ENCODE measurements at places on chromosomes 16 and 17.

- peak; percentile 47 for DNase-seq
These were observed 49.7 kb downstream of the TOX3 start for GRCh38 chr16:52497067-52497816.

DNA sequence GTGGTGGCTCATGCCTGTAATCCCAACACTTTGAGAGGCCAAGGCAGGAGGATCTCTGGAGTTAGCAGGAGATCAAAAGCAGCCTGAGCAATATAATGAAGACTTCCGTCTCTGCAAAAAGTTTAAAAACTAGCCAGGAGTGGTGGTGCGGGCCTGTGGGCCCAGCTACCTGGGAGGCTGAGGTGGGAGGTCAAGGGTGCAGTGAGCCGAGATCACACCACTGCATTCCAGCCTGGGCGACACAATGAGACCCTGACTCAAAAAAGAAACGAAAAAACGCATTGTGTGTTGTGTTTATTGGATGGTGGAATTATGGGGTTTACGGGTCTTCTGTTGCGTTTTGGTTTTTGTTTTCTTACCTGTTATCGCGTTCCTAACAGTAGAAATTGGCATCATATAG is 863 bp upstream of the DDX19A start:
- no peak for DNase-seq

DNA sequence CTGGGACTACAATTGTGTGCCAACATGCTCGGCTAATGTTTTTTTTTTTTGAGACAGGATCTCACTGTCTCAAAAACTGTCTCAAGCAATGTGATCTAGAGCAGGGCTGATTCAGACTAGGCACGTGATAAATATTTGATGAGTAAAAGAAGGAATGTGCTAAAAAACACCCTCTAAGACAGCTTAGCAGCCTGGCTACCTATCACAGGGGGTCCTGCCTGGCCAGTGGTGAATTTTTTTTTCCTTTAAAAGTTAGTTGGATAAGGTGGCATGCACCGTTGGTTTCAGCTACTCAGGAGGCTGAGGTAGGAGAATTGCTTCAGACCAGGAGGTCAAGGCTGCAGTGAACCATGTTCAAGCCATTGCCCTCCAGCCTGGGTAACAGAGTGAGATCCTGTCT is 14.8 kb upstream of the GPATCH8 start:
- DNase-seq = no peak

DNA sequence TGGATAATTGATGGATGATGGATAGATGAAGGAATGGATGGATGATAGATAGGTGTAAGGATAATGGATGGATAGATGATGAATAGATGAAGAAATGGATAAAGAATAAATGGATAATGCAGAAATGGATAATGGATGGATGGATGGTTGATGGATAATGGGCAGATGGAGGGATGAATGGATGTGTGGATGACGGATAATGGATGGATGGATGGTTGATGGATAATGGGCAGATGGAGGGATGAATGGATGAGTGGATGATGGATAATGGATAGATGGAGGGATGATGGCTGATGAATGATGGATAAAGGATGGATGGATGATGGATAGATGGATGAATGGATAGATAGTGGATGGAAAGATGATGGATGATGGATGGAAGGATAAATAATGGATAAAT is 239.2 kb downstream of the KATNIP start:
- DNase-seq = no peak

- no peak for DNase-seq
These were observed 13.3 kb downstream of the MIS12 start for GRCh38 chr17:5499476-5500231.

- no peak for DNase-seq
These were observed 110.3 kb downstream of the SNX29 start for GRCh38 chr16:12086822-12087221.

DNA sequence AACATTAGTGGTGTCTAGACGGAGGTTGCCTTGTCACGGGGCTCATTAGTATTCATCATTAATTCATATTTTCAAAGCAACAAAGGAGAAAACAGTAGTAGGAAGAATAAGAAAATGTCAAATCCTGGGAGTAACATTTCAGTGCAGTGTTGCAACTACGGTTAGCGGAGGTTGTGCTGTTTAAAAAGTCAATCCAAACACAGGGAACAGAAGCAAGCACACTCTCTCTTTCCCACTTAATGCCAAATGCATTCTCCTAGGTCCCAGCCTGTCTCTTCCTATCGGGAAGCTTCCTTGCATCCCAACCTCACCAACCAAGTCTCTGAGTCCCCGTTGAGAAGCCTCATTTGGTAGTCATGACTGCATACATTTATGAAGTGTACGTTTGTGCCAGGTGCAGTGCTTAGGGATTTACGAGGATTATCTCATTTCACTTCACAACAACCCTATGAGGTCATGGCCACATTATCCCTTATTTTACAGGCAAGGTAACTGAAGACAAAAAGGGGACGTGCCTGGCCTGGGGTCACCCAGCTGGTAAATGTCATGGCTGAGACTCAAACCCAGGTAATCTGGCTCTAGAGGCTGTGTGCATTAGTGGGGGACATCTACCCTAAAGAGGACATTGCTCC is 283.6 kb upstream of the SALL1 start:
- DNase-seq = no peak

DNA sequence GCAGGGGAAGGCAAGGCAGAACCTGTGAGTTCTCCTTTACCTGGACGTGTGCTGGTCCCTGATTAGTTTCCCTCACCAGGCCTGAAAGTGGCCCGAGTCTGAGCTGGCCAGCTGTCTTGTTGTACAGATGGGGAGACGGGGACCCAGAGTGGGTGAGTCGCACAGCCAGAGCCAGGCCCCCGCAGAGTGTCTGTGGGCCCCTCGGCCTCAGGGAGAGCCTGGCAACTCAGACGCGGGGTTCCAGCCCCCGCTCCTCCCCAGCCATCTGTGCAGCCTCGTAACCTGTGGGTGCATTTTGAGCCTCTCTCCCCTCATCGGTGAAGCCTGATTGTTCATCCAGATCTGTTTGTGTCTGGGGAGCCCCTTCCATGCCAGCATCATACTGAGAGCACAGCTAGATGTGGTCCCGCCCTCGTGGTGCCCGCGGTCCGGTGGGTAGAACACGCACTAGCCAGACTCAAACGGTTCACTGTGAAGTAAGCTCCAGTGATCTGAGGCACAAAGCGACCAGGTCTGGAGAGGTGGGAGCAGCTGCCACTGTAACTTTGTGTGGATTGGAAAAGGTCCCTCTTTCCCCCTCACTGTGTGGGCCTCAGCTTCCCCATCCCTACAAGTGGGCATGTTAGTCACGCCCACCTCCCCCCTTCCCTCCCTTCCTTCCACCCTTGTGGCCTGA is 6.0 kb upstream of the NDRG4 start:
- DNase-seq = no peak

DNA sequence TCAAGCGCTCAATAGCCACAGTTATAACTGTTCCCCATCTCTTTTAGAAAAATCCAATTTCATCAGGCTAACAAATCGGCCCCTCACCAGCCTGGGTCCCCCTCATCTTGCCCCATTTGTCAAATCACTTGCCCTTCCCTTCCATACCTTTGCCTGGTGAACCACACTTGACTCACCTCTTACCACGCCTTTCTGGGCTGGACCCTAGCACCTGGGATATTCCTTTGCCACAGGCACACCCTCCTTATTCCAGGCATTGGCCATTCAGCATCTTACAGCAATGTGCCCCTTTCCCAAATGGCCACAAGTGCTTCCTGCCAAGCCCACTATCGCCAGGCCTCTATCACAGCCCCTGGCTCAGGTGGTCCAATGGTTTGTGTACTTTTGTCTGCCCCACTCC is 14.9 kb downstream of the CMTM4 start:
- DNase-seq = no peak

DNA sequence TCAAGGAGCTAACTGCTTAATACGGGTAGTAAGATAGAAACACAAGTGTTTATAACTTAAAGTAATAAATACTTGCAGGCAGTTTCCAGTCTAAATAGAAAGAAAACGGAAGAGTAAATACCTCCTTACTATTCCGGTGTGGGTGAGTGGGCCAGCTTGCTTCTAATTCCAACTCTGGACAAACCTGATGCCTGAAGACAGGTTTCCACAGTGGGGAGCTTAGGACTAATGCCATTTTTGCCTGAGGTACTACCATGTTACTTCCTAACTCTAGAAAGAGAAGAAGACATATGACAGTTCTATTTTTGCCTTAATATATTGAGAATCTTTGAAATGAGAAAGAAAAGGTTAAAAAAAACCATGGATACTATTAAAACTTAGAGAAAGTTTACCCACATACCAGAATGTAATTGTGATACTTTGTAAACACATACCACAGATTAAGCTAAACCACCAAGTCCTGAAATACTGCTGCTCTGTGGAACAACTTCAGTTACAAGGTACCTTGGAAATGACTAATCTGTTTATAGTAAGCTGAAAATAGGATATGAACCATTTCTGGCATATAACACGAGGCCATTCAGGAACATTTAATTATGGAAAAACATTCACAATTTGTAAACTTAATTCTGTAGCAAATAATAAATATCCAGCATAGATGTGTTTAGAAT is 70.2 kb downstream of the ZZEF1 start:
- no peak for DNase-seq

- DNase-seq = no peak
These were observed 159 bp downstream of the USP36 start for GRCh38 chr17:78840530-78840779.

GRCh38 chr16:84817206-84817605 is 2.6 kb upstream of the CRISPLD2 start:
- no peak for DNase-seq

GRCh38 chr16:68235108-68235886 is 630 bp downstream of the ESRP2 start:
- DNase-seq = no peak

GRCh38 chr17:29255926-29256522 is 9.4 kb downstream of the CRYBA1 start:
- DNase-seq = no peak

DNA sequence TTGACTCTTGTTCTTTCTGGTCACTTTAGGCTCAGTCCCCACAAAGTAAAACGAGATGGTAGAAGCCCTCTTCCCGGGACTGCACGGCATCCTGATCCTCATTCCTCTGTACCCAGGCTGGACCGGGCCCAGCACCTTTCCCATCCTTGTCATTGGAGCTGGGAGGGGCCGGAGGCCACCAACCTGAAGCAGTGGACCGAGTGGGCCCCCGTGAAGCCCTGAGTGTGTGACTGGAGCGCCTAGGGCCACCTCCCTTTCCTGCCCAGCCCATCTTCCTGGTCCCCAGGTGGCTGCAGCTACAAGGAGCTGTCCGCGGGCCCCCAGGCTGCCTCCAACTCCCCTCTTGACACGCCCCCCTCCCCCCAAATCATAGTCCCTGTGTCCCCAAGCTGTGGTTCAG is 17.1 kb upstream of the CD300A start:
- DNase-seq = no peak

- no peak for DNase-seq
These were observed 246.9 kb upstream of the GSE1 start for GRCh38 chr16:85366031-85366763.

GRCh38 chr16:50247906-50248608 is 18.3 kb upstream of the ADCY7 start:
- no peak for DNase-seq

DNA sequence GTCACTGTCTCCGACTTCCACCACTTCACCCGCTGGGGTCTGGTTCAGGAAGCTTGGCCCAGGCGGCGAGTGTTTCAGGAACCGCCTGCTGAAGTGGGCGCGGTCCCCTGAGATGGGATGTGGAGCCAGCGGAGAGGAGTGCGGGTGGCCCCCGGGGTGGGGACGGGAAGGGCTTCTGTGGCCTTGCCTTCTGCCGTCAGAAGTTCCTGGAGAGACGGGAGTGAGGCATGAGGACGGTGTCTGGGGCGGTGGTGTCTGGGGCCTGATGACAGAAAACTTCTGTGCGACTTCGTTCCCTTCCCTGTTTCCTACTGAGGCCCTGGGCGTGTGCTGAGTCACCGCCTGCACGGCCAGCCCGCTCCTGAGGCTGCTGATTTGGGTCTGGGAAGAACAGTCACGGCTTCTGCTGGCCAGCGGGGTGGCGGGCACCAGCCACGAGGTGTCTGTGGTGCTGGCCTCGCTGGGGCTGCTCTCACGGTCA is 12.3 kb upstream of the NLRC3 start:
- DNase-seq = no peak

- DNase-seq = no peak
These were observed 48.7 kb upstream of the GINS3 start for GRCh38 chr16:58343562-58343961.

- DNase-seq = no peak
These were observed 9.9 kb downstream of the CYGB start for GRCh38 chr17:76527430-76528111.

GRCh38 chr16:19680881-19681340 is 37.1 kb downstream of the KNOP1 start:
- DNase-seq = peak; percentile 41

DNA sequence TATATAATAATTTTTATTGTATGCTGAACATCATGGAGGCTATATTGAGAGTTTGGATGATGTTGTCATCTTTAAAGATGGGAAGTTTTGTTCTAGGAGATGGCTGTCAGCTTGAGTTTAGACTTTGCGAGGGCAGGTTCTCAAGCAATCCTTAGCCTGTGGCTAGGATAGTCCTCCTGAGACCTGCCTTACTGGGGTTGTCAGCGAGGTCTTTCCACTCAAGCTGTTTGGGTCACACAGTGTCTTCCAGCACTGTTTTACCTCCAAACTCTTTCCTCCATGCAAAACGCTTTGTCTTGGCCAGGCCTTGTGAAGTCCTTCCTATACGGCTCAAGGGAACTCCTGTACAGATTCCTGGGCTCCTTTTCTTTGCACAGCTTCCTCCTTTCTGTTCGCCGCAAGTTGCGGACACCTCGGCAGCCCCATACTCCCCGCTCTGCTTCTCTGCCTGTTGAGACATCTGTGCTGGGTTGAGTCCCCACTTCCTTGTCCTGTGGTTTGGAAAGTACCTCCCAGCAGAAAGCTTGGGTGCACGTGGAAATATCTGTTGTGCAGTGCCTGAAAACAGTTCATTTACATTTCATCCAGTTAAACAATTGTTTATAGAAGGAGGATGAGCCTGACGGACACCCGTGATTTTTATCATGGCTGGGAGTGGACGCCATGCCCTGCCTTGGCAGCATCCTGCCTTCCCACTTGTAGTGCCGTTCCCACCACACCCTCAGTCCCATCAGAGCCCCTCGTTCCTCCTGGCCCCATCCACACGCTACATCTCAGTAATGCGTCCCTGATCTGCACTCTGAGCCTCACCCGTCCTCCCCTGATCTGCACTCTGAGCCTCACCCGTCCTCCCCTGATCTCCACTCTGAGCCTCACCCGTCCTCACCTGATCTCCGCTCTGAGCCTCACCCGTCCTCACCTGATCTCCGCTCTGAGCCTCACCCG is 55.0 kb upstream of the CBFA2T3 start:
- no peak for DNase-seq

DNA sequence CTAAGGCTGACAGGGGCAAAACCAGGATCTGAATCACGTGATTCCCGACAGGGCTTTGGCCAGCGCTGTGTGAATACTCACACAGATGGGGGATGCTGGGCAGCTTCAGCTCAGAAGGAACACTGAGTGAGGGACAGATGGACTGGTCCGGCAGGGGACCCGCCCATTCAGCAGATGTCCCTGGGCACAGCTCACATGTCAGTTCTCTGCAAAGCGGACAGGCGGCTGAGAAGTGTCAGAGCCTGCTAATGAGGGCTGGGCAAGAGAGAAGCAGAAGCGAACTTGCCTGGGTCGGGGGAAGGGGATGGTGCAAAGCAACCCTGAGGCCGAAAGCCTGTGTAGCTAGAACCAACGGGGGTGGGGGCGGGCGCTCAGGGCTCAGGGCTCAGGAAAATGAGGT is 11.9 kb upstream of the GLIS2 start:
- no peak for DNase-seq

GRCh38 chr16:11257131-11257938 is 1.3 kb upstream of the SOCS1 start:
- peak; percentile 33 for DNase-seq

- DNase-seq = no peak
These were observed 145.9 kb upstream of the CIBAR2 start for GRCh38 chr16:85258166-85258565.

Measured in NCI-H2029 treated with DMSO at 0.1 percent for 48 hours (cell line).